ENCODE measurements at places on chromosomes 4 and X.

GRCh38 chr4:56701161-56701480 is 20.0 kb upstream of the HOPX start:
- DNase-seq: no peak

- no peak for DNase-seq
Observed at GRCh38 chr4:48792348-48793006, 12.4 kb upstream of the FRYL start.

GRCh38 chrX:119529345-119530276 is 35.6 kb downstream of the STEEP1 start:
- no peak for DNase-seq

GRCh38 chr4:19838858-19839257 is 412.8 kb upstream of the SLIT2 start:
- DNase-seq: no peak

GRCh38 chrX:16946361-16946964 is at the start of gene REPS2:
Gene REPS2, plus strand, starts transcription at chrX:16946658. Its CDS starts 204 bp downstream, at chrX:16946862.
- DNase-seq: peak; percentile 86

GRCh38 chr4:16129336-16129735 is 45.5 kb upstream of the PROM1 start:
- no peak for DNase-seq

GRCh38 chr4:147732518-147733235 is 789 bp downstream of the ARHGAP10 start:
- DNase-seq: peak; percentile 48

DNA sequence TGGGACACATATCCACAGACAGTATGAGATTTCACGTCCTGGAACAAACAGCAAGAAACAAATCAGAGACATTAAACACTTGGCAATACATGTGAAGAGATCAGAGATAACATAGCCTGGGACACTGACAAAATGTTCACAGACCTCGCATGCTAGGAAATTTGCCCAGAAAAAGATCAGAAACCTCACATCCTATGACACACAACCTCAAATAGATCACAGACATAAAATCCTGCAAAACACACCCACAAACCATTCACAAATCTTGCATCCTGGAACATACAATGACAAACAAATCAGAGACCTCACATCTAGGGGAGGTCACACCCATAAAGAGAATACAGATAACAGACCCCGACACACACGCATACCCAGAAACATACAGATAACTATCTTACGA is 18.0 kb downstream of the SUV39H1 start:
- no peak for DNase-seq

GRCh38 chrX:136431625-136432024 is 56.1 kb upstream of the BRS3 start:
- no peak for DNase-seq

All from pancreas (tissue), 10 donors.